ENCODE measurements at places on chromosomes 1 and 21. TPM values are rescaled to one million over a fixed set of nuclear protein-coding genes. Genes with fewer than 3 reads are reported as not detected.
A peak's percentile ranks its signal among the peaks of the same experiment; 100 is the strongest.

- DNase-seq: no peak
- no peaks in the 10 kb centered on the region for H3K36me3 ChIP-seq
- H3K4me3 ChIP-seq: no peak overlapping the region
- H3K4me1 ChIP-seq: no peaks in the 10 kb centered on the region
- no peaks in the 10 kb centered on the region for H3K27me3 ChIP-seq
Observed at GRCh38 chr1:214425716-214426425, 125.5 kb downstream of the PTPN14 start.

DNA sequence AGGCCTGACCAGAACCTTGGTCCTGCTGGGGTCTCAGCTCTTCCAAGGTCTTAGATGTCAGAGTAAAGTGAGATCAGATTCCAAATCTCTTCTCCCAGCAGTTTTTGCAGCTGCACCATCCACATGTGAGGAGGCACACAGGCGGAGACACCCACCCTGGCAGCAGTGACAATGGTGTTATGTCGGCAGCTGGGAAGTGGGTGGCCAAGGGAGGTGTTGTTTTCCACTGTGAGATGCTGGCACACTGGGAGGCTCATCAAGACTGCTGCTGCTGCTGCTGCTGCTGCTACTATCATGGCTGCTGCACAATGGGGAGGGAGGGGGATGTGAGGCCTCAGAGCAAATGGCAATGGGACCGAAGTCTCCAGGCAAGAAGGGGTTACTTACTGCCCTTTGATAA, 23.6 kb downstream of the CAMK2N1 start:
- no peaks in the 10 kb centered on the region for H3K27me3 ChIP-seq
- no peak overlapping the region for H3K4me3 ChIP-seq
- H3K4me1 ChIP-seq: no peaks in the 10 kb centered on the region
- no peaks in the 10 kb centered on the region for H3K36me3 ChIP-seq
- H3K27ac ChIP-seq: no peak overlapping the region
- no peak for DNase-seq

DNA sequence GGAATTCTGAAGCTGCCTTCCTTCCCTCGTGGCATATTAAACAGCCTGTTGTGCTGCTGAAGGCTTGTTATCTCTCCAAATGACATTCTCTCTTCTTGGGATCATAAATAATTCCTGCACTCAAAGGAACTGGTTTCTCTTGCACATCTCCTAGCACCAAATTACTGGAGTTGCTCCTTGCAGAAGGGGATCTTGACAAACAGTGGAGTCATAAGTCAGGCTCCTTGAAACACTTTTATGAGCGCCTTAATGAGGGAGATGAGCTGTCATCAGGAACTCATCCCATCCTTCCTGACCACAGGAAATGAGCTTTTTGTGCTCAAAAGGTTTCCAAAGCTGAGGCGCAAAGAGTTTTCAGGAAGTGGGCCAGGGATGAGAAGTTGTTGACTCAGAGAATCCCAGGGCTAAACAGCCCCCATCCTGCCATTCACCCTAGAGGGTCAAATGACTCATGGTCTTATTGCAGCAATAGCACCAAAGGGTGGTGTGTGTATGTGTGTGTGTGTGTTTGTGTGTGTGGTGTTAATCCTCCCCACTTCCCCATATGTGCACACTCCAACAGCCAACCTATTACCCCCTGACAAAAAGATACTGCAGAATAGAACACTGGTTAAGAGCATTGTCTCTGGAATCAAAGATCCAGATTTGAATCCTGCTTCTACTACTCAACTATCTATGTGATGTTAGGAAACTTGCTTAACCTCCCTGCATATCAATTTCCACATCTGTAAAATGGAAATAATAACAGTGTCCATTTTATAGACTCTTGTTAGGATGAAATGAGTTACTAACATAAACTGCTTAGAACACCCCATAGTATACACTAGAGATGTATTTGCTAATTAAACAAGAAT, 2.8 kb upstream of the PHC2 start:
- H3K4me1 ChIP-seq: peaks cover 16% of the 10 kb centered on the region
- DNase-seq: peak; percentile 82
- H3K27me3 ChIP-seq: no peaks in the 10 kb centered on the region
- H3K4me3 ChIP-seq: no peak overlapping the region
- H3K27ac ChIP-seq: no peak overlapping the region
- no peaks in the 10 kb centered on the region for H3K36me3 ChIP-seq

GRCh38 chr1:157798211-157798610, 21.3 kb upstream of the FCRL2 start:
- H3K27me3 ChIP-seq: no peaks in the 10 kb centered on the region
- no peaks in the 10 kb centered on the region for H3K4me1 ChIP-seq
- H3K27ac ChIP-seq: no peak overlapping the region
- H3K4me3 ChIP-seq: no peak overlapping the region

- H3K4me1 ChIP-seq: no peaks in the 10 kb centered on the region
- no peak overlapping the region for H3K27ac ChIP-seq
- H3K27me3 ChIP-seq: no peaks in the 10 kb centered on the region
- no peak overlapping the region for H3K4me3 ChIP-seq
- no peaks in the 10 kb centered on the region for H3K36me3 ChIP-seq
- DNase-seq: no peak
Observed at GRCh38 chr1:151728151-151729054, 7.1 kb downstream of the RIIAD1 start.

Gene KCNQ4
- 1.2 TPM for total RNA-seq

Gene NASP
- total RNA-seq: 51.6 TPM

Measured in kidney (tissue), 22 donors.